ENCODE measurements at places on chromosomes 5 and 9. TPM values are rescaled to one million over a fixed set of nuclear protein-coding genes. Genes with fewer than 3 reads are reported as not detected.

Gene IFNK
- not detected for total RNA-seq

Gene PCDHGA11
- total RNA-seq = 0.22 TPM

Gene LEAP2
- total RNA-seq = 0.37 TPM

Gene PRUNE2
- 2.2 TPM for total RNA-seq

Gene CAMK4
- 2.7 TPM for total RNA-seq

Gene SPATA31D4
- not detected for total RNA-seq

Gene AGXT2
- total RNA-seq = not detected

Gene KIF4B
- not detected for total RNA-seq

Gene PAEP
- total RNA-seq = not detected

Gene PKD2L2
- not detected for total RNA-seq

Gene MYOZ3
- total RNA-seq = not detected

Gene SPATA9
- 1.4 TPM for total RNA-seq

Gene MARVELD2
- total RNA-seq = 0.13 TPM
